C1 segment of cervical spinal cord (tissue), 14 donors: ENCODE measurements at places on chromosomes 11 and 22.

- peak; percentile 8 for DNase-seq
Observed at GRCh38 chr11:73950869-73951710, at the start of gene DNAJB13. DNAJB13 (plus strand) TSS chr11:73951026; CDS start chr11:73951070, 44 bp downstream.

DNA sequence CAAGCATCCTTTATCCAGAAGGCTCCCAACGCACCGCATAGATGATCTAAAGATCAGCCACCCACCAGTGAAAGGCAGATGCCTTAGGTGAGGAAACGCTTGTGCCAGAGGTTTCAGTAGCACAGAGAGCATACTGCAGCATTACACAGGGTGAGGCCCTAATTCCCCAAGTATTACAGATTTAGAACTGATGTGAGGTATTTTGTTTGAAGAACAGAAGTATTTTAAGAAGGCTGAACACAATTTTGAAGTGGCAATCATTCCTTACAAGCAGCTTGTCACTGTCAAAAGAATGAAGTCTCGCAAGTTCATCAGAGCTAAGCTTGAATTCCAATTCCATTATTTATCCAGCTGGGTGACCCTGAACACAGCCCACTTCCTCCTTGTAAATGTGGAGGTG is 70.0 kb upstream of the FAT3 start:
- DNase-seq = no peak

DNA sequence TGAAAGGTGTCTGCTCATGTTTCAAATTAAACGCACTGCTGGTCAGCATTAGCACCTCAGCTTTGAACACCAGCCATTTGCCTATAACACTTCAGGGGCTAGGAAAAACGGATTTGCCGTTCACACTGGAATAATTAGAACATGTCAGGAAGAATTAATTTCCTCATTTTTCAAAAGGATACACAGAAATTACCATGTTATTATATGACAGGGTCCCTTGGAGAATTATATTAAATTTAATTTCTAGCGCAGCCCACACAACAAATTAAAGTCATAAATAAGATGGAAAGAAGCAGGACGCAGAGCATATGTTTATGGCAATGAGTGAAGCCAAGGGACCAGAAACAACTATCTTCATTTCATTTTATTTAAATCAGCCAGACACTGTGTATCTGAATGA is 83.8 kb upstream of the SOX6 start:
- DNase-seq = no peak

DNA sequence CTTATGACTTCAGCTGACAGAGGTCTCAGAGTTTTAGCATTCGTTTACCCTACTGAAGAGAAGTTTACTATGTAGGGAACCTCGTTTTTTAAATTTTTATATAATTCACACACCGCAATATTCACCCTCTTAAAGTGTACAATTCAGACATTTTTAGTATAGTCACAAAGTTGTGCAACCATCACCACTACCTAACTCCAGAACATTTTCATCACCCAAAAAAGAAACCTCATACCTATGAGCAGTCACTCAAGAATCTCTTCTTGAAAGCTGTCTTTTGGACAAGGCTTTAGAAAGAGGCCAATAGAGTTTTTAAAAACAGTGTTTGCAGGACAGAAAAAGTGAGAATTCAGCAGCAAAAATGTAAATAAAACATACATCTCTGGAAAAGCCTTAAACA is 39.5 kb upstream of the CLNS1A start:
- DNase-seq = no peak

DNA sequence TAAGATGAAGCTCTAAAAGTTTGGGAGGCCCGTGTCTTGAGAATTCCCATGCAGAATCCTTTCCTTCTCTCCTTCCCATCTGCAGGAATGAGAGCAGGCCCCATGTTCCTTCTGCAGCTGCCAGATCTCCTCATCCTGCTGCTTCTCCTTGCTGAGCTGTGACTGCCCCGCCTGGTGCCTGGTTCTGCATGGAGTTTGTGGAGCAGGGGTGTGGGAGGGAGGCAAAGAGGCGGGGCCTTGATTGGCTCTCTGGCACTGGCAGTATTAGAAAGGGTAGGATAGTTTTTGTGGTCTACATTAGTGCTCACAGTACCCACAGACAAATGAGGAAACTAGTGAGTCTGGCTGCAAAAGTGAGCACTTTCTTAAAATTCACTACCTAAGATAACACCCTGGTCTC is 91.1 kb upstream of the CLPB start:
- DNase-seq = no peak

DNA sequence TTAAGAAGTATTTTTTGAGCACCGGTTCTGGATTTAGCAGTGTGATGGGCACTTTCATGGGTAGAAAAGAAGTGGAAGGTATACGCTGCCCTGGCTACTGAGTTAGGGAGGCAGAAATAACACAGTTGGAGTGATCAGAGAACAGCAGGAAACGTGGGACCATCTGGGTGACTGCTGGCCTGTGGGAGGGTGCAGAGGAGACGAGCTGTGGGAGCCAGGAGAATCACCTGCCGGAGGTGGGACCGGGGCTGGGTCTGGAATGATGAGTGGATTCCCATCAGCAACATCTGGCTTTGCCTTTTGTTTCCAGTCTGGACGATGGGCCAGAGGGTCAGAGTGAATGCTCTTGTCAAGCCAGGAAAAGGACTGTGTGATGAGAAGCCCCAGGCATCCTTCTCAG is 66.5 kb downstream of the BARX2 start:
- DNase-seq = no peak

DNA sequence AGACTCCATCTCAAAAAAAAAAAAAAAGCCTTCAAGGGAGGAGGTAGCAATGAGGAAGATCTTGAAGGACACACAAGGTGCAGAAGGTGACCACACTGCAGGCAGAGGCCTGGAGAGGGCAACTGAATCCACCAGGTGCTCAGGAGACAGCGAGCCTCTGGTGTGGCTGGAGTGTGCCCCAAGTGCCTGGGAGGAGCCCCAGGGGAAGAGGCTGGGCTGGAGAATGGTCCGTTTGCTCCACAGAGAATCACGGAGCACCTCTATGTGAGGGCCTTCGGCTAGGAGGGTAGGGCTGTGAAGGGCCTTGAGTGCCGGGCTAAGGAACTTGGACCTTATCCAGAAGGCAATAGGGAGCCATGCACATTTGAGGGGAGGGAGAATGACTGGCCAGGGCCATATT is 50.3 kb downstream of the ARRB1 start:
- DNase-seq = no peak

DNA sequence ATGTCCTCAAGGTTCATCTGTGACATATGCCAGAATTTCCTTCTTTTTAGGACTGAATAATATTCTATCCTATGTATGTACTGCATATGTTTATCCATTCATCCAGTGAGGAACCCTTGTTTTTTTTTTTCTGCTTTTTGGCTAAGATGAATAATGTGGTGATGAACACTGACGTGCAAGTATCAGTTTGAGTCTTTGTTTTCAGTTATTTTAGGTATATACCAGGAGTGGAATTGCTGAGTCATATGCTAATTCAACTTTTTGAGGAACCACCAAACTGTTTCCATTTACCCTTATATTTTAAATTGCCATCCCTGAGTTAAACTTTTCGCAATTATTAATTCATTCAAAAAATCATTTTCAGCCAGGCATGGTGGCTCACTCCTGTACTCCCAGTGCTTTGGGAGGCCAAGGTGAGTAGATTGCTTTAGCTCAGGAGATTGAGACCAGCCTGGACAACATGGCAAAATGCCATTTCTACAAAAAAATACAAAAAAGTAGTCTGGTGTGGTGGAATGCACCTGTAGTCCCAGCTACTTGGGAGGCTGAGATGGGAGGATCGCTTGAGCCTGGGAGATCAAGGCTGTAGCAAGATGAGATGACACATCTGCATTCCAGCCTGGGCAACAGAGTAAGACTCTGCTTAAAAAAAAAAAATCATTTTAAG is 64.2 kb downstream of the MICAL2 start:
- no peak for DNase-seq

DNA sequence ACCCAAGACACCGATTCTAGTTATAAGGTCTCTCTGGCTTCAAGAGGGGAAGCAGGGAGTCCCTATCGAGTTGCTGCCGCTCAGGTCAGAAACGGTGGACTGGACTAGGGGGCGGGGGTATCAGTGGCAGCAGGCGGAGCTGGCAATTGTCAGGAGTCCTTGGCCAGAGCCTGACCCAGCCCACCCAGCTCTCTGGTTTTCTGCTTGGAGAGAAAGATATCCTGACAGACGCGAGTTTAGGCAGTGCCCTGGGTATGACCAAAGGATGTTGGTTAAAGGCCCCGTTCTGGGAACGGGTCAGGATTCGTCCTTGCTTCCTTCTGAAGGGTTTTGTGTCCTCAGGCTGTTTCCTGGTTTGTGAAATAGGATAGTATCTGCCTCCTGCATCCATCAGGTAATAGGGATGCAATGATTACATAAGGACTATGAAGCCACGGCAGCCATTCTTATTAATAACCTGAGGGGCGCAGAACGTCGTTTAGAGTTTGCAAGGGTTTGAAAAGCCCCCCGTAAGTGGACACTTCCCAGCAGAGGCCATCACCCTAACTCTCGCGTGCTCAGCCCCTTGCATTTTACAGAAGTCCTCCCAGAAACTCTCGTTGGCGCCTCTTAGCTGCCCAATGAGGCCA is 700 bp upstream of the DEPDC5 start:
- DNase-seq = peak; percentile 22

- DNase-seq = no peak
Observed at GRCh38 chr11:126832387-126832786, 168.2 kb downstream of the KIRREL3 start.

- DNase-seq = no peak
Observed at GRCh38 chr11:61392981-61393595, 701 bp downstream of the TMEM216 start.

DNA sequence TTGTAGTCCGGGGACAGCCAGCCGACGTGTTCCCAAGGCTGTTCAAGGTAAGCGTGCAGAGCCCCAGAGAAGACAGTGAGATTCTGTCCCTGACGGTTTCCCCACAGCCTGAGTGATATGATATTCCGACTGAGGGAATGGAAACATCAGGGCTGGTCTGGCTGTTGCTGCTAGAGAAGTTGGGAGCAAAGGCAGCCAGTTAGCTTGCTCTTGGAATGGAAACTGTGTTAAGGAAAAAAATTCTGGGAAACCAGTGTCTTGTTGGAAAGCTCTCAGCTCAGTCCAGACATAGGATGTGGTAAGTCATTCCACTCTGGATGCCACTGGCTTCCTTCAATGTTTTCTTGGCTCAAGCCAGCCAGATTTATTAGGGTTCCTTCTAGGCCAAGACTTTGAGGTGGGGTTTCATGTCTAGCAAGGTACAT is 8.8 kb downstream of the CRY2 start:
- no peak for DNase-seq

GRCh38 chr22:48315439-48316256 is 1512.0 kb downstream of the BRD1 start:
- no peak for DNase-seq

GRCh38 chr11:75323609-75324008 is 27.9 kb downstream of the ARRB1 start:
- DNase-seq = no peak

GRCh38 chr22:24867323-24868022 is 61.5 kb downstream of the SGSM1 start:
- DNase-seq = no peak

DNA sequence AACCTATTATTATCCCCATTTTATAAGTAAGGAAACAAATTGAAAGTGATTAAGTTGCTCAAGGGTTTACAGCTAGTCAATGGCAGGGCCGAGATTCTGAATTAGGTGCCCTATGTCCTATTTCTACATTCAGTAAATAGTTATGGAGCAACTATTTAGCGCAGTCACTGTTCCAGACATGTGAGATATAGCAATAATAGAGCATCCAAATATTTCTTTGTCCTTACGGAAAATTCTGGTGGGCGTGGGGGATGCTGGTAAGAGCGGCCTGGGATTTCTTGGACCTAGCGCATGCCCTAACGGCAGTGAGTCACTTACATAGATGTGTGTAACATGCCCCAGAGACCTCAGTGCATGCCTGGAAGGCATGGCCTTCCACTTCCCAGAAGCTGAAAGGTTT is 4.4 kb downstream of the DTX4 start:
- DNase-seq = no peak

GRCh38 chr22:46287873-46288751 is 8.6 kb upstream of the GTSE1 start:
- no peak for DNase-seq
